ENCODE measurements at places on chromosomes 2 and 18.

- DNase-seq, result no peak
These were observed 298.5 kb downstream of the EN1 start for GRCh38 chr2:118548880-118549488.

DNA sequence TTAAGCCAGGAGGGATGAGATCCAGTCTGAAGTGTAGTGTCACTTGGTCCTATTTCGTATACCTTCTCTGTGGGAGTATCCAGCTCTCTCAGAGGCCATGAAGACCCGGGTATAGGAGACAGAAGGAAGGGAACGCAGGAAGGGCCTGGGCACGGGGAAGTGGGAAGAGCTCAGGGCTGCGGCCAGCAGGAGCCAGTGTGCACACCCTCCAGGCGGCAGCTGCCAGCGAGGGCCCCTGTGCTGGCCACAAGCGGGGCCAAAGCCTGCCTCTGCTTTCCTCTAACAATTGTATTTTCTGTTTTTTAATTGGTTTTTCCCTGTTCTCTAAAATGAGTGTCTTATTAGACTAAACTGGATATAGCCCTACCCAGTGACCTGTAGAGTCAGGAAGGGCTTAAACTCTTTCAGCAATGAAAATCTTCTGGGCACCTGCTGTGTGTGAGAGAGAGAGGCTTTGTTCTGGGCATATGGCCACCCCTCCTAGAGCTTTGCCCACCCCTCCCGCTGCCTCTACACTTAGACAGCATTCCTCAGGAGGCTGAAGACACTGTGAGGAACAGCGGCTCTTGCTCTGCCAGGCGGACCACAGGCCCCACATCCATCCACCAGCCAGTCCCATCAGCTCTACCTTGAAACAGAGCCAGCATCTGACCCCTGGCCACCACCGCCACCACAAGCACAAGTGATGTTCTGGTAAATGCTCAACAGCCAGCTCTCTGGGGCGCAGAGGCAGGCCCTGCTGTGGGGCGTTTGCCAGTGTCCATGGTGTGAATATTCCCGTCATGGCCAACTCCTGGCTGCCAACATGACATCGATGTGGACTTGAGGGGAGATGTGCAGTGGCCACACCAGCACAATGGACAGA is 9.5 kb downstream of the GPR17 start:
- DNase-seq, result no peak

DNA sequence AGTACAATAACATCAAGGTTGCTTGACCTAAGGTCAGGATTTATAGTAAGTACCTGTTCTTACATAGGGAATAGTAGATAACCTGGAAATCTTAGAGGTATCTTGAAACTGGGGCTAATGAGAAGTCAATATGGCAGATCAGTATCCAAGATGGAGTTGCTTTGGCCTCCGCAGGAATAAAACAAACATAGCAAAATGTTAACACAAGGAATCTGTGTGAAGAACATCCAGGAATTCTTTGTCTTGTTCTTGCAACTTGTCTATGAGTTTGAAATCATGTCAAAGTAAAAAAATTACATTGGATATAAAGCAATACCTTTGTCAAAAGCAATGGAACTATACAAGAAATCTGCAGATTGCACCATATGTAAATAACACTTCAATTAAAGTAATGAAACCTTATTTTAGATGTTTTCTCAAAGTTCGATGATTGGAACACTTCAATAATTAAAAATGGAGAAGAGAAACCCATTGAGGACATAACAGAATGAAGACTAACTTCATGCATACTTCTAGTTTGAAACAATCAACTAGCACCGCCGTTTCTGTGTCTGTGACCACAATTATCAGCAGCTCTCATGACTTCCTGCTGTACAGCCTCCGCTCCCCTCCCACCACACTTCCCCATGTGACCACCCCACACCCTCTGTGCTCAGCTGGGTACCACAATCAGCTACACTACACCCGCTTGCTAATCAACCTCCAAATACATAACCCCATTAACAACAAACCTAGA is 27.6 kb downstream of the C2orf76 start:
- peak; percentile 77 for DNase-seq

DNA sequence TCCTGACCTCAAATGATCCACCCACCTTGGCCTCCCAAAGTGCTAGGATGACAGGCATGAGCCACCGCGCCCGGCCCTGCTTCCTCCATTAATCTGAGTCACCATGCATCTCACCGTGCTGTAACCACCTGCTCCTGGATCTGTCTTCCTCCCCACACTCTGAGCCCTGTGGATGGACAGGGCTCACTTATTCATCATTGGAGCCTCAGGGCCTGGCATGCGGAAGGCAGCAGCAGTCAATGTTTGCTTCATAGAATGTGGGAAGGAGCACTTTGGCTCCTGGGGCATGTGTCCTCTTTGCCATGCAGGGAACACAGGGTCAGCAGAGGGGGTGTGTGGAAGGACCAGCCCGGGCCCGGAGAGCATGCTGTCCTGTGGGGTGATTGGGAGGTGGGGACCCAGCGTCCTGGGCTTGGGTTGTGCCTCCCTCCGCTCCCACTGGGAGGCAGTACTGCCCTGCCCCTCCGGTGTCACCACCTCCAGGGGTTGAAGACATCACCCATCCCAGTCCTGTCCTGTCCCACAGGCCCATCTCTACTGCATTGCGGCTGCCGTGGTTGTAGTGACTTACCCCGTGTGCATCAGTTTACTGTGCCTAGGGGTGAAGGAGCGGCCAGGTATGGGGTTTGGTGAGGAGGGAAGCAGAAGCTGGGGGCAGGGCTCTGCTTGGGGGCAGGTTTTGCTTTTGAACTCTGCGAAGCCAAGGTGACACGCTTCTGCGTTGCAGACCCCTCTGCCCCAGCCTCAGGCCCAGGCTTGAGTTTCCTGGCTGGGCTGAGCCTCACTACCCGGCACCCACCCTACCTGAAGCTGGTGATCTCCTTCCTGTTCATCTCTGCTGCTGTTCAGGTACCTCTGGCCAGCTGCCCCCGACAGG is 11.5 kb downstream of the MFSD2B start:
- DNase-seq, result no peak

- DNase-seq, result peak; percentile 90
These were observed 170.3 kb downstream of the HDAC4 start for GRCh38 chr2:239230318-239231052.

DNA sequence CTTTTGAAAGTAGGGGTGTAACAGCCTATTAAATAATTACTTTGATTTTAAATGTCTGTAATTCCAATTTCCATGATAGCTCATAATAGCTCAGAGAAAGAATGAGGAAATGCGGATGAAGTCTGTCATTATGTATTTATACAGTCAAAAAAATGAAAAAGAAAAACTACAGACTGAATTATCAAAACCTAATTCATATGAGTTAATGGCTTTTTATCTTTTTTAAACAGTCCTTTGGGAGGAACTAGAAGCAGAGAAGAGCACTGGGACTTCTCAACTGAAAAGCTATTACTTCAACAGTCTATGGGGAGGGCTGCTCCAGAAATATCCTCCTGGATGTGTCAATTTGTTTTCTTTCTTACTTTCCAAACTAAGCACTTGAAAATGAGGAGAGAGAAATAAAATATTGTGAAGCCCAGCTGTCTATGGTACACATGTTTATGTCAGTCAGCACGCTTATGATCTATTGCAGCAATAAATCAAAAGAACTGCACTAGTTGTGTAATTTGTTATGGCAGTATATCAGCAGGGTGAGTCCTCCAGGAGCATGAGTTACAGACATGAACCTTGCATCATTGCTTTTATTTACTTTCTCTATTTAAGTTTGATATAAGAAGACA is 1550.2 kb downstream of the LRP1B start:
- no peak for DNase-seq

GRCh38 chr18:42131066-42131929 is 176.3 kb downstream of the PIK3C3 start:
- no peak for DNase-seq

DNA sequence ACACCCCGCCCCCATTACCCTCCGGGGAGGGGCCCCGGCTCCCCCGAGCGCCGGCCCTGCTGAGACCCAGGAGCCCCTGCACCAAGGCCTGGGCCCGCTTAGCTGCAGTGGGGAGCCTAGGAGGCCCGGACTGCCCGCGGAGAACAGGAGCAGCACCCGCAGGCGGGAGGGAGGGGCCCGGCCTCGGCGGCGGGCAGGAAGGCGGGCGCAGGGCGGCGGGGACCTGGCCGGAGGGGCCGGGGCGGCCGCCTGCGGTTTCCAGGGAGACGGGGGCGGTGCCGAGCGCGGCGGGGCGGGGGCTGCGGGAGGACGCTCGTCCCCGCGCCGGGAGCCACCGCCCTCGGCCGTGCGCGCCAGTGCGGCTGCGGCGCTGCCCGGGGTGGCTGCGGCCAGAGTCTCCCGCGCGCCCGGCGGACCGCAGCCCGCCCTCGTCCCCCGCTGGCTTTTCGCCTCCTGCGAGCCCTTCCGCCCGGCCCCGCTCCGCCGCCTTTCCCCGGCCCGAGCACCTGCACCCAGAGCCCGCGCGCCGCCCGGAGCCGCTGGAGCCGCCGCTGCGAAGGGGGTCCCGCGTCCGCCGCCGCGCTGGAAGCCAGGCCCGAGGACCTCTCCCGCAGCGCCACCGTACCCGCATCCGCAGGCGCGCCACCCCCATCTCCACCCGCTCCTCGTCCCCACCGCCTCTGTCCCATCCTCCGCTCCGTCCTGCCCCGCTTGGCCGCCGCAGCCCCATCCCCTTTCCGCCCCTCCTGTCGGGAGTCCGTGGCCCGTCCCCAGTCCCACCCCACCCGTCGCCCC is 17.2 kb downstream of the GPC1 start:
- peak; percentile 86 for DNase-seq

GRCh38 chr2:127674241-127675209 is 805 bp downstream of the LIMS2 start:
- no peak for DNase-seq

DNA sequence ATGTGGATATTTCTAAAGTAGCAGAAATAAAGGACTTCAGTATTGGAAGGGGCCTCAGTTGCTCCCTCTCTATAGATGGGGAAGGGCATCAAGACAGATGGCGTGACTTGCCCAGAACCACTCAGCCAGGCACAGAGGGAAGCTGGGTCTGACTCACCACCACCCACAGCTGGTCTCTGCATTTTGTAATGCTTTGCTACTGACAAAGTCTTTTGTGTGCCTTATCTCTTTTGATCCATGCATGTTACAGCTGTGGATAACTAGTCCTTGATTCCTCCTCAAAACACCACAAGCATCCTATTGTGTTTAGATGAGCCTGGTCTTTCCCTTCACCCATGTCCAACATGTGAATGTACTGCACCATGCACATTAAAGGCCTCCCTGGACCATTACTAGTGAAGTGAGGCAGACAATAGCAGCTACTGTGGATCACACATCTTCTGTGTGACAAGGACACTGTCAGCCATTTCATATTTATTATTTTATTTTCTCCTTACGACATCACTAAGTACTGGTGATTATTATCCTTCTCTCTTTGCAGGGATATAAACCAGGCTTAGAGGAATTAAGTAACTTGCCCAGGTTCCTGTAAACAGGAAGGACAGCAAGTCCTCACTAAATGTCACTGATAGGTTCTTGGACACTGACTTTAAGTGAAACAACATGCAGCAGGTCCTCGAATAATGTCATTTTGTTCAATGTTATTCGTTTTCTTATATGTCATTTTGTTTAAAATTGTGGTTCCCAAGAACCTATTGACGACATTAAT is 29.6 kb upstream of the IL37 start:
- DNase-seq, result no peak

DNA sequence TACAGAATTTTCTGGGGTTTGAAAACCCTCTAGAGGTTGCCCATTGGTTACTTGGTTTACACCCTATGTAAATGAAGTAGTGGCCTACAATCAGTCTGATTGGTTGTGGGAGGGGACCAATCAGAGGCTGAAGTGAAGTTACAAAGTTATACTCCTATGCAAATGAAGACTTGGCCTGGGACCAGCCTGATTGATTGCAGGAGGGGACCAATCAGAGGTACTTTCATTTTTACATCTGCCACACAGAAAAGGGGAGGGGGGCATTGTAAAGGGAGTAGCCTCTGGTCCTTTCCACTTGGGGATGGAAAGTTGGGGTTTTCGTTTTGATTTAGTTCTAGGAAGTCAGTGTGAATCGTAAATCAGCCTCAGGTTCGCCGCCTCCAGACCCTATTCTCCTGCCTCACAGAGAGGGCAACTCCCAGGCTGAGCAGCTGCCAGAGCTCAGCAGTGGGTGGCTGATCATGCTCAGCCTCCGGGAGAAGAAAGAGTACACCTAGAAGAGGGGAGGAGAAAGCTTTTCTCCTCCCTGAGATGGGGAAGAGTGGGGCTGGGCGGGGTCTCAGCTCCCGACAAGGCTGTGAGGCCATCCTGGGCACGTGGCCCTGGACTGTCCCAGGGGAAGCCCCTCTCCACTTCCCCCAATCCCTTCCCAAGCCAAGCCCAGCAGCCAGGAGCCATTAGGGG is 372.5 kb downstream of the GALR1 start:
- no peak for DNase-seq
